ENCODE measurements at places on chromosomes 1 and 21.

- no peak for DNase-seq
Observed at GRCh38 chr1:239998312-239998649, 93.4 kb upstream of the FMN2 start.

DNA sequence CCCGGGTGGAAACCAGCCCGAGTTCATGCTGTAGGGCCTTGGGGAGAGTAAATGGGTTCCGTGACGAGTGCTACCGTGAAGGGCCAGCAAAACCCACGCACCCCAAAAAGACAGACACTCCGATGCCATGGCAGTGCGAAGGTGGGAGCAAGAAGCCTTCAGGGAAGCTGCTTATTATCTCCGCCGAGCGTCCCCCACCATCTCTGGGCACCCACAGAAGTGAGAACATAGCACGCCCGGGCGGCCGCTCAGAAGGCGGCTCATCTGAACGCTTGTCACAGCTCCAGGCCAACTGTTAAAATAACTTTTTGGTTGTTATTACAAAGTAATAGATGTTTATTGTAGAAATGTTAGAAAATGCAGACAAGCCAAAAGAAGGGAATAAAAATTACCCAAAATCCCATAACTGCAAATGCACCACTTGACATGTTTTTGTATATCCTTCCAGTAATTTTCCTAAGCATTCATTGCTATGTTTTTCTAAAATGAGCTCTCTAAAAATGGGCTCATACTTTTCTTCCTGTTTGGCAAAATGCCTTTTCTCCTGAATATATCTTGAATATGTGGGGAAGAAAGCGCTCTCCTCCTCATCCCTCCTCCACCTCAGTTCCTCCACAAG is 234.9 kb downstream of the NPHP4 start:
- DNase-seq: no peak

DNA sequence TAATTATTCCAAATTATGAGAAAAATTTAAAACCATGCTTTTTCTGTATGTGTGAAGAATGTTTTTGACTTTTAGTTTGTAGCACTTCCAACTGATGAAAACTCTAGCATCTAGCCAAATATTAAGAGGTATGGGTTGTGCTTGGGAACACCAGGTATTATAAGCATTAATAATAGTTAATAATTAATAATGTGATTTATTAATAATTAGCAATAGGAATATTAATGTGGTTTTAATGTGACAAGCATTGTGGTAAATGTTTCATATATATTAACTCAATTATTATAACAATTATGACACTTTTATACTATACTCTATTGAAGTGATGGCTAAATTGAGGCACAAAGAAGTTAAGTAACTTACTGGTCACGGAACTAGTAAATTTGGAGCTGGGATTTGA is 7.9 kb downstream of the SLC30A7 start:
- DNase-seq: no peak

DNA sequence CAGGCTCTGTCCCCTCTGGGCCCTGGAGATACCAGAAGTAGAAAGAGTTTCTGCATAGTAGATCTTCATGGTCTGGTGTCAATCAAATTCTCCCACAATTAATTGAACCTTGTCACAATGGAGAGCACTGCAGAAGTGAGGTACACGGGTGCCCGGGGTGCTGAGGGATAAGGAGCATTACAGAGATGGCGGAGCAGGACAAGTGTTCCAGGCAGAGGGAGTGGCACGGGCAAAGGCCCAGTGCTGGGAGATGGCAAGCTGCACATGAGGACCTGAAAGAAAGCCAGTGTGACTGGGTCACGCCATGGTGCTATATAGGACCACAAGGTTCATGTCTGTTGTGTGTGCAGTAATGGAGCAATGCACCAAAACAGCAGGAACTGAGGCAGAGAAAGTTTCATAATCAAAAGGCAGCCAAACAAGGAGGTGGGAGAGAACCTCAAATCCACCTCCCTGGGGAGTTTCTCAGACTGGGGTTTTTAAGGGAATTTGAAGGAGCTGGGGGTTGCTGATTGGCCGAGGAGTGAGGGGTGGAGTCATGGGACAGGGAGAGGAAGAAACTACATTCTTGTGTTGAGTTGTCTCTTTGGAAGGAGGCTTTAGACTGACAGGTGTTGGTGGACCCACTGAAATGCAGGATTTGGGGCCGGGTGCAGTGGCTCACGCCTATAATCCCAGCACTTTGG is 27.7 kb downstream of the ACOT11 start:
- no peak for DNase-seq
